Foreskin fibroblast (primary cell): ENCODE measurements at places on chromosomes 11 and 22.

DNA sequence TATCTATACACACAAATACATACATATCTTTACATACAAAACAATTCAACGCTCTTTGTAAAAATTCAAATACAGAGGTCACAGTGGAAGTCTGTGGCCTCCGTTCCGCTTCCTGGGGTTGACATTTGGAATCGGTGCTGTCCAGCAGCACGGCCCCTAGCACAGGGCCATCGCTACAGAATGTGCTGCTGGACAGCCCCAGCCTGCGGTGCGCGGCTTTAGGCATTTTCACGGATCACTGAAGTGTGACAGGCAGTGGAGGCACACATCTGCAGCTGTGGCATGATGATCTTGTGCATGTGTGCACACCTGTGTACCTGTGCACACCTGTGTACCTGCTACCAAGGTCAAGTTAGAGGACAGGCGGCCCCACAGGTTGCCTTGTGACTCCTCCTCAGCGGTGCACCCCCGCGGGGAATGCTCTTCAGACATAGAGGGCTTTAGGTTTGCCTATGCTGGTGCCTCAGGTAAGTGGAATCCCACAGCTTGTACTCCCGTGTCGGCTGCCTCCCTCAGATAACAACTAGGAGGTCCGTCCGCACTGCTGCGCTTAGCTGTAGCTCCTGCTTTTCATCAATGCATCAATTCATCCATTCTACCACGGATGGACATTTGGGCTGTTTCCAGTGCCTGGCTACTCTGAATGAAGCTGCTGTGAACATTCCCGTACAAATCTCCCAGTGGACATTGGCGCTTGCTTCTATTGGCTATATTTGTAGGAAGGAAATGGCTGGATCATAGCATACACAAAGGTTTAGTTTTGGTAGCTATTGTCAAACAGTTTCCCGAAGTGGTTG lies 29.9 kb downstream of the GAL start:
- no peak for DNase-seq

GRCh38 chr11:59800390-59801025 lies 10.1 kb downstream of the MRPL16 start:
- no peak for DNase-seq

DNA sequence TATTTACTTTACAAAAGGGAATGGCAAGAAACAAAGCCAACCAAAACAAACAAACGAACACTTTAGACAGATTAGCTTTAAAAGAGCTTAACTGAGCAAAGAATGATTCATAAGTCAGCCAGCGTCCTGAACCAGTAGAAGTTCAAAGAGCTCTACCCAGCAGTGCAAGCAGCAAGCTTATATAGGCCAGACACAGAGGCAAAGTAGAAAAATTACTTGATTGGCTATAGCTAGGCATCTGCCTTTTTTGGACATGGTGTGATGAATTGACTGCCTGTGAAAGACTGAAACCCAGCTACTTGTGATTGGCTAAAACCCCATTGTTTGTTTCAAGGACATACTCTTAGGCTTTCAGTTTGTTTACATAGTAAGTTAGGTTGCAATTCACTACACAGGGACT lies 2120.0 kb upstream of the RAG2 start:
- DNase-seq, result no peak

- DNase-seq, result no peak
These were observed 42.6 kb downstream of the DDI1 start for GRCh38 chr11:104078995-104079394.

GRCh38 chr11:125923012-125923579 lies 18.8 kb downstream of the DDX25 start:
- DNase-seq, result peak; percentile 86

DNA sequence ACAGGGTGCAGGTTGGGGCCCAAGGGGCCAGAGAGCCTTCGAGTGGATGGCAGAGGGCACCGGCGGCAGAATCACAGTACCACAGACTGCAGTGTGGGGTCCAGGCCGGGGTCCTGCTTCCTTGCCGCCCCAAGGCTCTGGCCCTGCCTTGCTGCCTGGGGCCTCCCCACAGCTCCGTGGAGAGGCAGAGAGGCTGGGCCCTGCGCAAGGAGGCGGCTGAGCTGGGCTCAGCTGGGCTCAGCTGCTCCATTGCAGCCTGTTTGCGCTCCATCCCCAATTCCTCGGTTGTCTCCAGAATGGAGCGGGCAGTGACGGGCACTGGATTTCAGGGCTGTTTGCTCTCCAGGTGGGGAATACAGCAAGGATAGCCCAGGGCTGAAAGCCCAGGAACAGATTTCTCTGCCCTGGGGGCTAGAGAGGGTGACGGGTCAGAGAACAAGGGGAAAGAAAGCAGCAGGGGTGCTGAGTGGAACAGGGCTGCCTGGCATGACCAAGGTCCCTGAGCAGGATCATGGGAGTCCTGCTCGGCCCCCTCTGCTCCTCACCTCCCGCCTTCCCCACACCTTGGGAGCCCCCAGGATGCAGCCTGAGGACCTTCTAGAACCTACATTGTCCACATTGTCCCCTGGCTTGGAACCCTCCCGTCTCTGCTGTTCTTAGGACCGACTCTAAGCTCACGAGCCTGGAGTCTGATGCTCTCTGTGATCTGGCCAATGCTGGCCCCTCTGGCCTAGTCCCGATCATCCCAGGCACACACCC lies 18.9 kb downstream of the MRGPRG start:
- no peak for DNase-seq

DNA sequence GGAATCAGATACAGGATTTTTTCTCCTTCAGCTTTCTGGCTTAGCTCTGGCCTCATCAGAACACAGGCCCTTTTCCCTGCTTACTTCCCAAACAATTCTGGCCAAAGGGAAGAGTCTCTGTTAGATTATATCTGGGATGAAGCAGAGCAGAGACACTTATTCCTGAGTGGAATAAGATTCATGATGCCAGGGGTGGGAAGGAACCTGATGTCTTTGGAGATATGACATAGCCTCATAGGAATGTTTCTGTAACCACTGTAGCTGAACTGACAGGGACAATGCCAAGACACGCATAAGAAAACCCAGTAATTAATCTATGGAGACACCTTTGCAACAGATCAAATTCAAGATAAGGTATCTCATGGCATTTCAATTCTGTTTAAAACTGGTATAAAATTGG lies 177.1 kb upstream of the RAG2 start:
- DNase-seq, result peak; percentile 30

GRCh38 chr11:11486002-11486401 lies 133.0 kb upstream of the CSNK2A3 start:
- DNase-seq, result no peak
